ENCODE measurements at places on chromosomes 12 and 14.

DNA sequence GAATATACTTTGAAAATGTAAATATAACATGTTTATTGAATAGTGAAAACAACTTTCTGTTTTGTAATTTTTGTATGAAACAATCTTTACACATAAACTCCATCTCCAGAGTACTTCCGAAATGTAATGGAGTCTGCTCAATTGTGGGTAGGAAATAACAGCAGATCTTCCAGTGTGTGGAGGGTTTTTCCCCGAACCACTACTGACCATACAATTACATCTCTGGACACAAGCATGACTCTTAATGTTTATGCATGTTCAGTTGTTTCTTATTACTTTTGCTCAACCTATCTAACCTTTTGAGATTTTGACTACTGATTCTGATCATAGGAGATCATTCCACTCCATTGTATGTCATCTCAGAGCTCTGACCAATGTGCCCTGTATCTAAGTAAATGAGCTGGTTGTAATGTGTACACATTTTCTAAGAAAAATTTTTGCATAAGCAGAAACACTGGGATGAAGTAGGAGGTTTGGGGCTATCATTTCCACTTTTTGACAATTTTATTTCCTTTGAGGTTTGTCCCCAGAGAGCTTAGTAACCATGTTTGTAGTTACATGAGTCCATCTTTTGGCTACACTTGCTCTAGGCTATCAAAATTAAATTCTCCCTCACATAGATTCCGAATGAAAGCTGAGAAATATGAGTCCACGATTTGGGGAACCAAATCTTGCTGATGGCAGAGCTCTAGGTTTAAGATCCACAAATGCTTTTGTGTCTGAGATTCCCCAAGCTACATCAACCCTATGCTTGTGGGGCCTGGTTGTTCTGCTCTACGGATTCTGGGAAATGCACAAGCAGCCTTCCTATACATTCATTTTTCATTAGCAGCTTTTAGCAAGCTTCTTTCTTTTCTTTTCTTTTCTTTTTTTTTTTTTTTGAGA lies 21.4 kb upstream of the CLEC4D start:
- no peak for DNase-seq

GRCh38 chr14:68274725-68275124 lies 455.1 kb downstream of the RAD51B start:
- DNase-seq = no peak

DNA sequence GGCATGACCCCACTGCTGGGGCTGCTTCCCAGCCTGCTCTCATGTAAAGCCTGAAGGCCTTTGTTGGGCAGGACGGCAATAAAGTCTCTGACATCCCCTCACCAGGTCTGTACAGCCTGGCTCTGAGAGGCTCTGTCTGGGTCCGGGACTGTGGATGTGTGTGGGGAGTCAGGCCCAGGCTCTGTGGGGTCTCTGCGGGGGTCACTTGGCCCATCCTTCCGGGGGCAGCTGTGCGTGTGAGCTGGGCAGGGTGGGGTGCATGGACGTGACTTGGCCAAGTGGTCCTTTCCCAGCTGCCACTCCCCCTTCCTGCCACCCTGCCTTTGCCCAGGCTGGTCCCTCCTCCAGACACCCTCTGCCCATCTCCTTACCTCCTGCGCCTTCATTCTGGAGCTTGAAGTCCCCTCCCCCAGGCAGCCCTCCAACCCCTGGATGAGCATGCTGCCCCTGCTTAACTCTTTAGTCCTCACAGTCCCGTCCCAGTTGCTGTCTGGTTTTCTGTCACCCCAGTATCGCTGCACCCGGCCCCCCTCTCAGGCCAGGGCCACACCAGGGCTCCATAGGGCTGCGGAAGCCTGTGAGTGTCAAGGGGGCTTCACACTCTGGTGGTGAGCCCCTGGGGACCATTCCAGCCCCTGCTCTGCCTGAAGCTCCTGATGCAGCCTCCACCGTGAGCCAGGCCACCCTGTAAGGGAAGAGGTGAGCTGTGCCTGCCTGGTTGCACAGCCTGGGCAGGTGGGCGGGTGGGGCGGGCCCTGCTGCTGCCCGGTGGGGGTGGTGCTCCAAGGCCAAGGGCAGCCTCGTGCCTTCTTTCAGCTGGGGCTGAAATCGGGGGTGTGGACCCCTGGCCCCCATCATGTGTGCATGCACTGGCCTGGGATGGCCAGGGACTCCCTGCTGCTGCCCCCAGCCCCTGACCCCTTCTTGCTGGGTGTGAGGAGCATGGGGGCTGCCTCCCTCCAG lies 25.5 kb upstream of the KIF26A start:
- DNase-seq = no peak

DNA sequence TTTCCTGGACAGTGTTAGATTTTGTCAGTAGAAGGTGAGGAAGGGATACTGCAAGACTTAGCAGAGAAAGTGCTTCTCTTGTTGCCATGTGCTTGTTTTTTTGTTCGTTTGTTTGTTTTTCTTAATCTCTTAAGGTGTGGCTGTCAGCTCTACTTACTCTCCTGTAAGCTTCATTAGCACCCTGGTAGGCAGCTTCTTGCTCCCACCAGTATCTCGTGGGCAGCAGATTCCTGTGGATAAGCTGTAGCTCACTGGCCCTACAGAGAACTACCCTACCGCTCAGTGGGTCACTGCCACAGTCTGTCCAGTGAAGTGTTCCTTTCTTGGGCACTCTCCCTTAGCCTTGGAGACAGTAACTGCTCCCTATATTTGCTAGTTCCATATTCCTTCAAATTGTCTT lies 30.1 kb downstream of the VRK1 start:
- DNase-seq = no peak

- no peak for DNase-seq
These were observed 42.2 kb downstream of the CMKLR1 start for GRCh38 chr12:108296945-108297344.

DNA sequence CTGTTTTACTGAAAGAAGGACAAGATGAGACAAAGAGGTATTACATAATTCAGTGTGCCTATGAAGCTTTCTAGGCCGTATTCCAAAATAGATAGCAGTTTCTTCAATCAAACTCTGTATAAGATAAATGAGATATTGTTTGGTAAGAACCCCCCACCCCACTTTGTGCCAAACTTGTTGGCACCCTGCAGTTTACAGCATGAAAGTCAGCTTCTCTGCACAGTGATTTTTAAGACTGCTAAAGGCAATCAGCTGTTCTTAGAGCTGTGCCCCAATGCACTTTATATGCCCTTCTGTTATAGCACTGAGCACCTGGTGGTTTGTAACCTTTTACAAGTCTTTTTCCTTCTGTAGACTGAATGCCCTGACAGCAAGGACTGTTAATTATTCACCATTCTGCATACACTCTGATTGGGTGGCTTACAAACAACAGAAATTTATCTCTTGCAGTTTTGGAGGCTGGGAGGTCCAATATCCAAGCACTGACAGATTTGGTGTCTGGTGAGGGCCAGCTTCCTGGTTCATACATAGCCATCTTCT lies 76.7 kb downstream of the ANO4 start:
- no peak for DNase-seq

DNA sequence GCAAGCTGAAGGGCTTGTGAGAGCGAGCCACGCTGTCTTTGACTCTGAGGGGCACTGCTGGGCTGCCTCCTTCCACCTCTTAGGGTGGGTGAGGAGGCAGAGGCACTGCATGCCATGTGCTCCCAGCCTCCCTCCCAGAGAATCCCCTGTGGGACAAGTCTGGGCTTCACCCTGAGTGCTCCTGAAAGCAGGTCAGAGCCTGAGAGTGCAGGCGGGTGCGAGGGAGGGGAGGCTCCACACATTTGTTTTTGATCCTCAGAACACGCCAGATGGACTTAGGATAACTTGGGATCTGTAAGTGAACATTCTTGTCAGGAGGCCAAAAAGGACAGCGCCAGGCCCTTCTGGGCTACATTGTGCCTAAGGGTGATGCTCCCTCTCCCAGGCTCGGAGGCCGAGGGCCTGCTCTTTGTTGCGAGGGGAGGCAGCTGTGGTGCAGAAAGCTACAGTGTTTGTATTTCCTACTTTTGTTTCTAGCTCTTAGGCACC lies 155.4 kb downstream of the TMX1 start:
- no peak for DNase-seq

- no peak for DNase-seq
These were observed 19.5 kb upstream of the HAL start for GRCh38 chr12:96015672-96016071.

DNA sequence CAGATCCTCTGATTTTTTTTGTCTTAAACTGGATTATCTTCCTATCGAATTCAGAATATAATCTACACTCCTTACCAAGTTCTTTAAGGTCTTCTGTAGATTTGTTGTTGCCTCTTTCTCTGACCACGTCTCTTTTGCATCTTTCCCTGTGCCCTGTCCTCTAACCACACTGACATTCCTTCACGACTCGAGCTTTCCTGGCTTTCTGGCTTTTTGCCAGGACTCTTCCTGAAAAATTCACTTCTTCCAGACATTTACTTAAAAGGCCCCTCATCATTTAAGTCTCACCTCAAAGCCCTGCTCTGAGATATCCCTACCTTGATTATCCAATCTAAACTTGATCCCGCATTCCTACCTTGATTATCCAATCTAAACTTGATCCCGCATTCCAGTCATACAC lies 422.3 kb upstream of the DCN start:
- DNase-seq = no peak

DNA sequence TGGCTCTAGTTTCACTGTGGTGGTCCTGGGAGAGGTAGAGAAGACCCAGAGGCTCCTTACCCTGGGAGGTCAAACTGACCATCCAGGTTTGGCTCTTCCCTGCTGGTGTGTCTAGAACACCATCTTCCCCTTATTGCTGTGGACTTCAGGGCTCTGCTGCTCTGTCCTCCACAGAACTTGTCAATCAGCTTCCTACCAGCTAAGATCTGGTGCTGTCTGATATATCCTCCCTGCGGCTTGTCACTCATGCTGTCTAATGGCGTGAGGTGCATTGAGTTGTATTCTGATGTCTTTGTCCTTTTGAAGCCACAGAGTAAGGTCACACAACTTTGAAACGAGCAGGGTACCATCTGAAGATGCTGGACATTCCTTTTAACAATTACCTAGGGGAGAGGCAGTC lies 7.2 kb upstream of the C1RL start:
- no peak for DNase-seq

- DNase-seq = no peak
These were observed 28.9 kb upstream of the LTA4H start for GRCh38 chr12:96064271-96064670.

- peak; percentile 13 for DNase-seq
These were observed 127.1 kb downstream of the FIGNL2 start for GRCh38 chr12:51721282-51721940.

GRCh38 chr12:114974826-114975639 lies 291.1 kb upstream of the TBX3 start:
- DNase-seq = no peak

GRCh38 chr12:57046947-57047890 lies 2.7 kb downstream of the MYO1A start:
- DNase-seq = peak; percentile 24

DNA sequence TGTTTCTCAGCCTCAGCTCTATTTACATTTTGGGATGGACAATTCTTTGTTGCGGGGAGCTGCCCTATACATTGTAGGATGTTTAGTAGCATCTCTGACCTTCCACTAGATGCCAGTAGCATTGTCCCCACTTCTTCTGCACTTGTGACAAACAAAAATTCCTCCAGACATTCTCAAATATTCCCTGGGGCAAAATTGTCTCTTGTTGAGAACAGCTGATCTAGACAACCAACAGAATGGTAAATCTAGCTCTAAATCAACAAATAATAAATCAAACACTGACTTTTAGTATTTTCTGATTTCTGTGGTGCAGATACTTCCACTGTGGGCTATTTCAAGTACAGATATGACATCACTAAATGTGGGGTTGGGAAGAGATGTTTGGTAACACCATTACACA lies 60.7 kb downstream of the MSRB3 start:
- DNase-seq = no peak

DNA sequence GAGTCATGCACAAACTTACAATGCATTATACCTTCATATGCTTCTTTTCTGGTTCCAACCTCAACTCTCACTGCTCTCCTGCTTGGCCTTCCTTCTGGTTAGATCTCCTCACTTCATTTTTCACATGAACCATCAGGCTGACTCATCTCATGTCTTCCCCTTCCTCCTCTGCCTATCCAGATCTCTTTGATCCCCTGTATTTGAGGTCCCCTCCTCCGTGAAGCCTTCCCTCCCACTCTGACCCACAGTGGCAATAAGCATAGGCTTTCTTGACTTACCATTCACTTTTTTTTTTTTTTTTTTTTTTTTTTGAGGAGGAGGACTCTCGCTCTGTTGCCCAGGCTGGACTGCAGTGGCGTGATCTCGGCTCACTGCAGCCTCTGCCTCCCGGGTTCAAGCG lies 14.7 kb upstream of the ASIC1 start:
- no peak for DNase-seq

DNA sequence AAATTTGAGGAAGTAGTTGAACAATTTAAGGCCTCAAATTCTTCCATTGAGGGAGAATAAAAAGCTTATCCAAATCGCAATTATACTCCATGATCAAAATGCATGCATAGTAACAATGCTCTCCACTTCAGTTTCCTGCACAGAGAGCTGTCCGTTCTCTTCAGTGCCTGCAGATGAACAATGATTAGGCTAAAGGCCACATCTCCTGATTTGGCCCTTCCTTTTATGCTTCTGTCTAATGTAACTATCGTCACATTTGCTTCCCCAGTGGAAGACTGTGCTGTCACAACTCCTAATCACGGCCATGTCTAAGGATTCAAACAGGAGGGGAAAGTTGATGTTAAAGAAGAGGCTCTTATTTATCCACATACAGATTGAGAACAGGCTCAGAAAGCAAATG lies 113.6 kb upstream of the NPAS3 start:
- DNase-seq = no peak

DNA sequence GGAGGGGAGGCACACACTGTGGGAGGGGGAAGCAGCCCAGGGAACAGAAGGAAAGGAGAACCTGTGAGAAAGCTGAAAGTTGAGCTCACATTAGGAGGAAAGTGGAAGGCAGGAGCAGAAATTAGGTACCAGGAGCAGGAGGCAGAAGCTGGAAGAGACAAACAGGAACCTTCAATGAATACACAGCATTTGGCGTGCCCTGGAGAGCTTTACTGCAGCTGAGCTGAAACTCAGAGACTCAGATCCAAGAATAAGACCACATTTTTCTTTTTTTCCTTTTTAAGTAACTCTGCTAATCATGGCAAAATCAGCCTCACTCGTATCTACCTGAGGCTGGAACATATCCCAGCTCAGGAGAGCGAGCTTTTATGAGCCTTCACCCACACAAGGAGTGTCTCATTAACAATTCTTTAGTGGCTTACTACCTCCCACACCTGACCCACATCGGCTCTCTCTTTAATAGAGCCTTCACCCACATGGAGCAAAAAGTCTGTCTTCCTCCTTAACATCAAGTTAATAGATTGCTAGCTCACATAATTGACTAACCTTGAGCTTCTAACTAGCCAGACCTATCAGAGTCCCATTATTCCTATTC lies 18.2 kb upstream of the CERS5 start:
- DNase-seq = no peak

GRCh38 chr14:103872481-103873113 lies 25.2 kb upstream of the PPP1R13B start:
- no peak for DNase-seq

GRCh38 chr12:115213538-115214016 lies 529.6 kb upstream of the TBX3 start:
- DNase-seq = no peak

Data from GM06990 (cell line).